Activated naive CD4-positive, alpha-beta T cell treated with anti-CD3 and anti-CD28 coated beads, Interleukin-2, amount 50 U/mL, for 72 hours (primary cell): ENCODE measurements at places on chromosomes 13 and 19. TPM values are rescaled to one million over a fixed set of nuclear protein-coding genes. Genes with fewer than 3 reads are reported as not detected.

DNA sequence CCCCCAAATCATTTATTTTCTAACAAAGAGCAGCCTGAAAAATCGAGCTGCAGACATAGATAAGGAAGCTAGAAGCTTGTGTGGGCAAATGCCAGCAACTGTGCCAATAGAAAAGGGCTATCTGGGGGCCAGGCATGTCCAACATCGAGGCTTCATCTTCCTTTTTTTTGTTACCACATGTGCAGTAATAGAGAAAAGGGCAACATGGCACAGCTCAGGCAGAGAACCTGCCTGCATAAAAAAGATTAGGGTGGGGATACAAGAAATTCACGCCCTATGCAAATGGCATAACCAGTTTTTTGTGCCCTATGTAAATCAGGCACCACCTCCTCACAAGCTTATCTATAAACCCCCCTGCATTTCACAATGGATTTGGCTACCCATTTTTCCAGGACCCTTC is 60.4 kb upstream of the ABCC4 start:
- DNase-seq: no peak

THSD1 gene
- 0.19 TPM for total RNA-seq

DNA sequence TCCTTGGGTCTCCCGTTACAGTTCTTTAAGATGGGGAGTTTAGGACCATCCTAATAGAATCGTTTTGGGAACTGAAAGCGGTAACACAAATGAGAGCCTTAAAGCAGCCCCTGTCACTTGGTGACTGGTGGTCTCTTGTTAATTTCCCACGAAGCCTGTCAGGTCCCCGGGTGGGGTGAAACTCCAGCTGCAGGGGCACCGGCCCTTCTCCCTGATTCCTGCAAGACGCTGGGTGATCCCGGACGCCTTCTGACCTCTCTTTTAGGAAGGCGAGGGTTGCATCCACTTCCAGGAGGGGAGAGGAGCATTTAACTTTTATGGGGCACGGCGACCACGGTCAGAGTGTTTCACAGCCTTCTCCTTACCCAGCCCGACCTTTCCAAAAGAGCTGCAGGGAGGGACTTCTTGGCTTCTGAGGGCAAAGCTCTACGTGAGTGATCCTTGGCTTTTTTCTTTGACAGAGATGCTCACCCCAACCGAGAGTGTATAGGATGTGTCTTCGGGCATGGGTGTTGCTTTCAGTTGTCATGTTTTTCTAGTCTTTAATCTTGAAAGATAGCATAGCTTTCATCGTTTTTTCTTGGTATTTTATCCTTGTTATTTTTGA is 688 bp downstream of the ZNF225 start:
- no peak for DNase-seq

- DNase-seq: no peak
Measured at GRCh38 chr13:28734906-28735305, 16.1 kb upstream of the SLC46A3 start.

DNA sequence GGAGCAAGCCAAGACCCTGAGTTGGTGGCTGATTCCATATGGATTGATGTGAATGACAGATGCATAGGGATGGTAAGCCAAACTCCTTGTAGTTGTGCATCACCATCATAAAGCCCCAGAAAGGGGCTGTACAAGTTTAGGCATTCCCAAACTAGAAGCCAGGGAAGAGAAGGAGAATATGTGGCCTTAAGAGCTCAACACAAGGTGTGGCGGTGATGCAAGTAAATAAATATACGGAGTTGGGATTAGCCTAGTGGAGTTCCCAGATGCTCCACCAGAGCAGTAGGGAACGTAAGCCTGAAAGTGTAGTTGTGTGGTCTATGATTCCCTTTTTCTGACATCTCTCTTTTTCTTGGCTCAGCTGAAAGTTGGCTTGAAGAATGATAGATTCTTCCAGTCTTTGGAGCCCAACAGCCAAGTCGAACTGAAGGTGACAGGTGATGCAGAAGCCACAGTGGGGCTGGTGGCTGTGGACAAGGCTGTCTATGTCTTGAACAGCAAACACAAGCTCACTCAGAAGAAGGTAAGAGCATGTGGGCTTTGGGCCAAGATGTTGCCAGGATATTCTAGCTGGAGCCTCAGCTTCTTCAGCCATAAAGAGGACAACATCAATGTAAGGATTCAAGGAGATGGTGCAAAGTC is 30.1 kb downstream of the RDH8 start:
- no peak for DNase-seq

SPATA13 gene
- 43.9 TPM for total RNA-seq

DNA sequence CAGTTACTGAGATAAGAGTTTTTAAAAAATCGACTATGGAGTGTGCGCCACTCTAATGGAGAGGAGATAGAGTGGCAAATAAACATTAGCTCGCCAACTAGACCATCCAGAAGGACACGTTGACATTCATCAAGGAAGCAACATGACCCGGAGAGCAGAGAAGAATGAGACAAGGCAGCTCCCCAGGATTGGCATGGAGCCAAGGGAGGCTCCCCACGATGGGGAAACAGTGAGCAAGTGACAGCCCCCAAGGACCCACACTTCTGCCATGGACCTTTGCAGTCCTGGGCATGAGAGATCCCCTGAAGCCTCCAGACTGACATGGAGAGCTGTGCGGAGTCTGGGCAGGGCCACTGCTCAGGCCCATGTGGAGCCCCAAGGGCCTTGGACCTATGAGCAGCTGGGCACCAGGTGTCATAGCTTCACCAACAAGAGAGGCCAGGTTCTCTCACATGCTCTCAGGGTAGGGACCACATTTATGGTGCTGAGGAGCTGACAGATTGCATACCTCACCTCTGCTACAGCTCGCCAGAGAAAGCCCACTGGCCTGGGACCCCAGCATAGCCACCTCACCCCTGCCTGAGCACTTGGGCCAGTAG is 6.7 kb downstream of the SIGLEC6 start:
- no peak for DNase-seq

GRCh38 chr13:52128714-52129700 is at the start of gene NEK5:
TSS of gene NEK5 (minus strand) at chr13:52129073. CDS start at chr13:52127482, 1,591 bp downstream.
- peak; percentile 71 for DNase-seq

GRCh38 chr13:52780092-52780491 is 40.5 kb upstream of the CNMD start:
- no peak for DNase-seq

GRCh38 chr13:50914848-50915247 is 5.3 kb downstream of the RNASEH2B start:
- DNase-seq: no peak

DNA sequence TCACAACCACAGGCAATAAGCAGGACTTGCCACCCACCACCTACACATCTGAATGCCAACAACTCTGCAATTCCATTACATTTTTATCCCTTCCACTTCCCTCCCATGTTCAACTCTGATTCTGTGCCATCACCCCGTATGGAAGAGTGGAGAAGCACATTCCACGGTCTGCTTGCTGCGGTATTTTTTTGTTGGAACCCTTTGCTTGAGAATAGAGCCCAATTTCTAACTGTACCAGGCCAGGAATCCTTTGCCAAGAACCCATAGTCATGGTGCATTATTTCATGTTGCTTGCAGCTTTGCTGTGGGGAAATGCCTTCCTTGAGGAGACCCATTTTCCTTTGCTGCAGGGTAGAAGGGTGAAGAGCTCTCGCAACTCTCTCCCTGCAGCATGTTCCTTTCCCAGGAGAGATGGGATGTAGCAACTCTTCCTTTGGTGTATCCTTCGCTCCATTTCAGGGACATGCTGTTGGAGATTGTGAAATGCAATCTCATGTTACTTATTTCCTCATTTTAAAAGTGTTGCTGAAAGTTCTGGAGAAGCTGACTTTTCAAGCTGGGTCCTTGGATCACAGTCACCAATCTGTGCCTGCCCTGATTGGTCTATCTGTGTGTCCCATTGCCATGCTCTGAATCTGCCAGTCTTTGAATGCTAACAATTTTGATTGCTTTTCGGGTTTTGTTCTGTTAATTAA is 69.8 kb upstream of the STARD13 start:
- DNase-seq: no peak

- DNase-seq: no peak
Measured at GRCh38 chr19:5149932-5150901, 181.3 kb downstream of the KDM4B start.

SBK3 gene
- total RNA-seq: not detected

DNA sequence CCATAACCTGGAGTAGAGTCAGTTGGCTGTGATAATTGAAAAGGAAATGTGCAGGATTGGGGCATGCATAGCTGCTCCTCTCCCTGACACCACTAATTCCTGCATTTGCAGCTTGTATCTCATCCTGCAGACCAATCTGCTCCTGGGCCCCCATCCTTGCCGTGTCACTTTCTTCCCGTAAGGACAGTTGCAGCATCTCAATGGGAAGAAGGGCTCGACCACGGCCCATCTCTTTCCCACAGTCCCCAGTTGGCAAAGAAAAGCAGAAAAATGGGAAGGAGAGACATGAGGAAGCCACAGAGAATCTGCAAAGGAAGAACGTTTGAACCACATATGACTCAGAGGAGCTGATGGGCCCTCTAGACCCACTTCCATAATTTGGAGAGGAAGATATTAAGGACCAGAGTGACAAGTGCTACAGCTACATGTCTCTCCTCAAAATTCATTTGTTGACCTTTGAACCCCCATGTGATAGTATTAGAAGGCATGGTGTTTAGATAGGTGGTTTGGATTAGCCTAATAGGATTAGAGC is 1.8 kb upstream of the SIGLEC12 start:
- DNase-seq: no peak

YJEFN3 gene
- 5.7 TPM for total RNA-seq

DNA sequence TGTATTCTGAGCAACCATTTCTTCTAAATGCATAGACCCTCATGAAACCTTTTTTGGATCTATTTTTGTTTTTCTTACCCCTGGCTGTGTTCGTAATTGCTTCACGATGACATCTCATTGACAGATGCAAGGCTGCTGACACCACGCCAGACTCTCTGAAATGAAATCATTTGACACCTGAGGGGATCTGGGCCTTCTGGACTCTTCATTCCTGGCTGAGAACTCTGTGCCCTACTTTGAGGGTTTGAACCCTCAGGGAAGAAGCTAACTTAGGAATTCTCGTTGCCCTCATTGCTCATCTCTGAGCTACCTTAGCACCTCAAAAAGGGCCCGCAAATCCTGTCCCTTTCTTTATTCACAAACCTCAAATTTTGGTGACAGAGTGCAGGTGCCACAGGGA is 40.5 kb upstream of the NBEA start:
- DNase-seq: no peak

- no peak for DNase-seq
Measured at GRCh38 chr13:33352041-33352440, 66.5 kb upstream of the STARD13 start.

DNA sequence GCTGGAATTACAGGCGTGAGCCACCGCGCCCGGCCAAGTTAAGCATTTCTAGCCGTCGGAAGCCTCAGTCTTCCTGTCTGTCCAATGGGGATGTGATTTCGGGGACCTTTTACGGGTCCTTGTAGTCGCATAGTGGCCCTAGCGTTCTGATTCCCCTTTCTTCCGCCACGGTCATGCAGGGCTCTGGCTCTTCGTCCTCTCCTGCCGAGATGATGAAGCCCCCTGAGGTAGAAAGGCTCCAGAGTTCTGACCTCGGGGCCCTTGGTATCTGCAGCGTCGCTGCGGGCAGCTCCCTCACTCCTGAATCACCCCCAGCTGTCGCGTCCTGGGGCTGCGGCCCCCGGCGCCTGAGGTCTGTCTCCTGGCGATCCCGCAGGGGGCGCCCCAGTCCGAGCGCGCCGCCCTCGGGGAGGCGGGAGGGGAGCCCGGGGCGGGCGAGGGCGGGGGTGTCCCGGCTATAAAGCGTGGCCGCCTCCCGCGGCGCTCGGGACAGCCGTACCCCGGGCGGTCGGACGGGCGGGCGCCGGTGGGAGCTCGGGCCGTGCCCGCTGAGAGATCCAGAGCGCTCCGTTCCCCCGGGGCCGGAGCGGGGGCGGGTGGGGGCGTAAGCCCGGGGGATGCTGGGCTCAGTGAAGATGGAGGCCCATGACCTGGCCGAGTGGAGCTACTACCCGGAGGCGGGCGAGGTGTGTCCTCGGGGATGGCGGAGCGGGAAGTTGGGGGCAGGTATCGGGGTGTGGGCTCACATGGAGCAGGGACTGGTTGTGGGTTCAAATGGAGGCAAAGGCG is at the start of gene FOXA3:
FOXA3 (plus strand) TSS at position 487 of the 789 bp plus-strand sequence; CDS start at position 618, 131 bp downstream.
- peak; percentile 81 for DNase-seq

FXYD1 gene
- 2.1 TPM for total RNA-seq

GRCh38 chr13:73998631-73999030 is 135.6 kb downstream of the KLF12 start:
- no peak for DNase-seq

DNA sequence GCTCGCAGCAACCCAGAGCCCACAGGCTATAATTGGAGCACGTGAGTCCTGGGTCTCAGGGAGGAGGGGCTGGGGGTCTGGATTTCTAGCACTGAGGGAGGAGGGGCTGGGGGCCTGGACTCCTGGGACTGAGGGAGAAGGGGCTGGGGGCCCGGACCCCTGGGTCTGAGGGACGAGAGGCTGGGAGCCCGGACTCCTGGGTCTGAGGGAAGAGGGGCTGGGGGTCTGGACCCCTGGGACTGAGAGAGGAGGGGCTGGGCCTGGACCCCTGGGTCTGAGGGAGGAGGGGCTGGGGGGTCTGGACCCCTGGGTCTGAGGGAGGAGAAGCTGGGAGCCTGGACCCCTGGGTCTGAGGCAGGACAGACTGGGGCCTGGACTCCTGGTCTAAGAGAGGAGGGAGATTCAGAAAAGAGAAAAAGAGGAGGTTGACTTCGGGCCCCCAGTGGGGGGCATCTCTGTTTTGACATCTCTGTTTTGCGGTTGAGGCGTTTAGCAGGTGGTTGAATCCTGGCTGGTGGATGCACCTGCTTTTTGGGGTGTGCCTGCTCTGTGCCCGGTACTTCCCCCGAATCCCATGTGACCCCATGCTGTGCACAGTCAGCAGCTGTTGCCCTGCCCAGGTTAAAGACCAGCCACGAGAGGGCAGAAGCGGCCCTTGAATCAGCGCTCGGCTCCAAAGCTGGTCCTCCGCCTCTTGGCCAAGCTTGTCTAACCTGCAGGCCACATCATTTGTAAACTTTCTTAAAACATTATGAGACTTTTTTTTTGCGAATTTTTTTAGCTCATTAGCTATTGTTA is 10.5 kb downstream of the PVR start:
- peak; percentile 74 for DNase-seq

DNA sequence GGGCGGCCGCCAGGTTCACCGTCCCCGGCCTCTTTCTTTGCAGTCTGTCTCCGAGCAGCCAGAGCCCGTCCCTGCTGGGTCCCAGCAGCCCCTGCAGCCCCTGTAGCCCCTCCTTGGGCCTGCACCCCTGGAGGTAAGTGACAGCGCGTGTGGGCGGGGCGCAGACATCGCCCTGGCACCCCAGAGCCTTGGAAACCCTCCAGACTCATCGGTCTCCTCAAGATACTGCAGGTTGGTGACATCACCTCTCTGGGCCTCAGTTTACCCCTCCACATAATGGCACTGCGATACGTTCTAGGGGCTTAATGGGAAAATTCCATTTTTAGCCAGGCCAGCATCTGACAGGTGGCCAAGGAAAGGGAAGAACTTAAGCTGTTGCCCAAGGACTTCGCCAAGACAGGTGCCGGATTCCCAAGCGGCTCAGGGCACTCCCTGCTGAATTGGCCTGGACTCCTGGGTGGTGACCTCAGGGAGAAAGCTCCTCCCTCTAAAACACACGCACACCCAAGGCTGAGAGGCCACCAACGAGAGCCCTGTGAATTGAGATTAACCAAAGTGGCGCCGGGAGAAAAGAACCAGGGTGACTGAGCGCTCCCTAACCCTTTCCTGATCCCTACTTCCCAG is 13.1 kb downstream of the MAST3 start:
- no peak for DNase-seq
